ENCODE measurements at places on chromosomes 13 and 19. TPM values are rescaled to one million over a fixed set of nuclear protein-coding genes. Genes with fewer than 3 reads are reported as not detected.

Gene NTF4
- not detected for total RNA-seq

Gene CYP2A7
- not detected for total RNA-seq

Gene GIPR
- 12.1 TPM for total RNA-seq

Gene DNAJC15
- 14.4 TPM for total RNA-seq

DNA sequence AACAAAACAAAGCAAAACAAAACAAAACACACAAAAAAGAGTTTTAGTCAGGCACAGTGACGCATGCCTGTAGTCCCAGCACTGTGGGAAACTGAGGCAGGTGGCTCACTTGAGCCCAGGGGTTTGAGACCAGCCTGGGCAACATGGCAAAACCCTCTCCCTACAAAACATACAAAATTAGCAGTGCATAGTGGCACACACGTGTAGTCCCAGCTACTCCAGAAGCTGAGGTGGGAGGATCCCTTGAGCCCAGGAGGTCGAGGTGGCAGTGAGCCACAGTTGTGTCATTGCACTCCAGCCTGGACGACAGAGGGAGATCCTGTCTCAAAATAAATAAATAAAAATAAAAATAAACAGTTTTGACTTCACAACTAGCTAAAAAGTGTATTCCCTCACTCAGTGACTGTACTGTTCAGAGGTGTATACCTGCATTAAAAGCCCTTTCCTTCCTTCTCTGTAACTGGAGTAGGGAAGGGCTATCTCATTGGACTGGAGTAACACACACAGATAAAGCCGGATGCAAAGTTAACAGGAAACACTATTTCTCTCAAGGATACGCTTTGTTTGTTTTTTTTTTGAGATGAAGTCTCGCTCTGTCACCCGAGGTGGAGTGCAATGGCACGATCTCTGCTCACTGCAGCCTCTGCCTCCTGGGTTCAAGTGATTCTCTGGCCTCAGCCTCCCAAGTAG is 3.7 kb upstream of the BAX start:
- no peak for DNase-seq

DNA sequence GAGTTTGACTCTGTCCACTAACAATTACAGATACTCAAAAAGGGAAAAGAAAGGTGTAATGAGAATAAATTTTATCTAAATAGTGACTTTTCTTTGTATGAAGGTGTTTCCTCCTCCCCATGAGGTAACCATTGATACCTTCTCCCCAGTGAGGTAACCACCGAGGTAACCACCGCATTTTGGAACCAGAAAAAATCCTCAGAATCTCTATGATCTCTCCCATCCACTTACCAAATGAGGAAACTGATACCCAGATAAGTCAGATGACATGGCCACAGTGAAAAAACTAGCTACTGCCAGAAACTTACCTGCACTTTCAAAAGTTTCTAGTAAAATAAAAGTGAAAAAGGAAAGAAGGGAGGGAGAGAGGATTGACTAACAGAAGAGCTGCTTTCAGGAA is 124.0 kb upstream of the FNDC3A start:
- no peak for DNase-seq

Gene TPTE2
- not detected for total RNA-seq

- peak; percentile 56 for DNase-seq
These were observed 3.6 kb upstream of the CEACAM3 start for GRCh38 chr19:41792513-41793413.

Gene C19orf73
- 1.8 TPM for total RNA-seq

GRCh38 chr13:23620211-23620610 is 50.0 kb downstream of the TNFRSF19 start:
- DNase-seq, result no peak

All from activated CD8-positive, alpha-beta memory T cell treated with anti-CD3 and anti-CD28 coated beads, Interleukin-2, amount 10 ng/mL, durations not matched to agents 7 days and 5 days (primary cell).